Renal cortical epithelial cell (primary cell): ENCODE measurements at places on chromosomes 13 and 19.

- no peak for DNase-seq
Observed at GRCh38 chr13:44399074-44399473, 25.4 kb downstream of the SERP2 start.

DNA sequence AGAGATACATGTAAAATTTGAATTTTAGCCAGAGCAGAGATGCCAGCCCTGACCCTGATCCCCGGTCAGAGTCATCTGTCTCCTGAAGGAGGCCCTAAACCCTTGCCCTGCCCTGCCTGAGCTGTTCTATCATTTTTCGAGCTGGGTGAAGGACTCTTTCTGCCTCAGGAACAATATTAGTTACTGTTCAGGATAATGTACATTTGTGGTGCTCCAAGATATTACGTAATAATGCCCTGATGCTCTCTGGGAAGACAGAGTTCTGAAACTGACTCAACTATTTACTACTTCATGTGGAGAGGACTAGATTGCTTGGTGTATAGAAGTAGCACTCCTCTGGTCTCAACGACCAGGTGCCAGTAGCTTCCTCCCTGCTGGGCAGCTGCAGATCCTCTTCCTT is 37.9 kb upstream of the UBL3 start:
- no peak for DNase-seq

- no peak for DNase-seq
Observed at GRCh38 chr13:42617221-42617620, 43.3 kb downstream of the TNFSF11 start.

GRCh38 chr13:41590643-41591042 is 133.3 kb downstream of the RGCC start:
- peak; percentile 71 for DNase-seq

DNA sequence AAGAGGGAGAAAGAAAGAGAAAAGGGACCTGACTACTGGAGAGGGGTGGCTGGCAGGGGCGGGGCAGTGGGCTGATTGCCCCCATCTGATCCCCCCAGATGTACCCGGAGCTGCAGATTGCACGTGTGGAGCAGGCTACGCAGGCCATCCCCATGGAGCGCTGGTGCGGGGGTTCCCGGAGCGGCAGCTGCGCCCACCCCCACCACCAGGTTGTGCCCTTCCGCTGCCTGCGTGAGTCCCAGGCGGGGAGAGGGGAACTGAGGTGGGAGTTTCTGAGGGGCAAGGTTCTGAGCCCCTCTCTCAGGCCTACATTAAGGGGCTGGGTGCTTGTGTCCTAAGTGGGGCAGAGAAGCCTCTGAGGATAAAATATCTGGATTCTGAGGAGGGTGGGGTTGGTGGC is 2.4 kb downstream of the APLP1 start:
- no peak for DNase-seq

- DNase-seq: peak; percentile 80
Observed at GRCh38 chr13:45179428-45179827, 21.4 kb downstream of the KCTD4 start.

DNA sequence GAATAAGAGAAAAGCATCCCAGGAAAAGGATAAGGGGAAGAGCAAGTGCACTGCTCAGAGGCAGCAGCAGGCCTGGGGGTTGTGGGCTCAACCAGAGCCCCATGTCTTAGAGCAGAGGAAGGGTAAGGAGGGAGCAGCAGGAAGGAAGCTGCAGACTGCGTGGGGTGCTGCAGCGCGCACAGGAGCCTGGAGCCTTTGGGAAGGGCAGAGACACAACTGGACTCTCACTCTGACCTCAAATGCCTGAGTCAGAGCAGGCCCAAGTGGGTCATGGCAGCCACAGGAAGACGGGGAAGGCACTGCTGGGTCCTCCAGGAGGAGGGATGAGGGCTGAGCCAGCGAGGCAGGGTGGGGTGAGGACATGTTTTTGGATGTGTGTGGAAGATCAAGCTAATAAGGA is 31.6 kb downstream of the SIGLEC7 start:
- DNase-seq: no peak

DNA sequence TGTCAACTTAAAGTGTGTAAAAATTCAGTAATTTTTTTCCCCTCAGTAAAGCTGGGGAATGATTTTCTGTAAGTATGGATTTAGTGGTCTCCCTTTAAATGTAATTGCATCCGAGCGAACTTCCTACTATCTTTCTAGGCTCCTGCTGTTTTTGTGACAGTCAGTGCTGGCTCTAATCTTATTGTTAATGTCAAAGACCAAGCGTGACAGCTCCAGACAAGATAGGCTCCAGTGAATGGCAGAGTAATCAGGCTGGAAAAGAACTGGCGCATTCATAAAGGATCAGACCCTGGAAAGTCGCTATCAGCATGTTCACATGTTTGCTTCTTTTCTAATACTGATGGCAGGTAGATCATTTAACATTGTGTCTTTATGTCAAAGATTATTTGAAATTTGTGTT is 908.0 kb upstream of the ATXN8OS start:
- DNase-seq: no peak

DNA sequence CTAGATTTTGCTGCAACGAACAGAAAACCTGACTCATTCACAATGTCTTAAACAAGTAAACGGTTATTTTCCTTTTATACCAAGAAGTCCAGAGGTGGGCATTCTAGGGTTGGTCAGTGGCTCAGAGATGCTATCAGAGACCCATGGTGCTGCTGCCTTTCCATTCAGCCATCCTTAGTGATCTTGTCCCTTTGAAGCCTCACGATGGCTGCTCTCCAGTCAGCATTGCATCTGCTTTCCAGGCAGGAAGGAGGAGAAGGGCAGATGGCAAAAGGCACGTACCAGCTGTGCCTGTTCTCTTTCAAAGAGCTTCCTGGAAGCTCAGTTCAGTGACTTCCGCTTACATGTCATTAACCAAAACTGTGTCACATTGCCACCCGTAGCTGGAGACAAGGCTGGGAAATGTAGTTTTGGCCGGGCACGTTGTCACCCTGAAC is 30.1 kb downstream of the WDFY2 start:
- DNase-seq: peak; percentile 25

DNA sequence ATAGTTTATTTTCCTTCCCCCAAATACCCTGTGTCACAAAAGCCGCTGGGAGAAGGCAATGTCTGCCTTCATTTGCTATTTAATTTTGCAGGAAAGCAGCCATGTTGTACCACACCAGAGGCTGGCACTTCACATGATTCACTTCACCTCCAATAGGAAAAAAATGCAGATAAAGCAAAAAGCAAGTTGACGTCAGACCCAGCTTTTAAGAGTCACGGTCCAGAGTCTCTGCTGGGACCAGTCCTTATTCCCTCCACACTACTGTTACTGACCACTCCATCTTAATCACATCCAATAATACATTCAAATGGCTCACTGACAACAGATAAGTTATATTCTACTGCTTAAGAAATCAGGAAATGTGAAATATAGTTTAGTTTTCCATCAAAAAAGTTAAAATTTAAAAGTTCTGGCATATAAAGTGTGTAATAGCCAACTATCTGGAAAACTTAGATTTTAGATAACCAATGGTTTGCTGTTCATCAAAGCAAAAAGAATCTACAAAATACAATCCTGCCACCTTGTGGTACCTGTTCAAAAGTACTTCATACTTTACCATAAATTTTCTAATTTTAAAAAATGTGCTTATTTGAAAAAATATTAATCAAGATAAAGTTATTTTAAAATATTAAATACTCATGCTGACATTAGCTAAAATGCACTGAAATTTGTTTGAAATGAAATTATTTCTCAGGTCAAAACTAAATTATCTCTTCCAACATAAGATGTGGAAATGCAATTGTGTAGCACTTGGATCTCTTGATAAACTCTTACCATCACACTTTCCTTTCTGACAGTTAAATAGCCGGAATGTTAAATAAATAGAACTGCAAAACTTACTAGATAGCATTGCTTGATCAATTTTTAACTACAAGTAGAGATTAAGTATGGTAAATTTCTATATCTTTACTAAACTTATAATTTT is 97.3 kb downstream of the SERP2 start:
- DNase-seq: peak; percentile 72

DNA sequence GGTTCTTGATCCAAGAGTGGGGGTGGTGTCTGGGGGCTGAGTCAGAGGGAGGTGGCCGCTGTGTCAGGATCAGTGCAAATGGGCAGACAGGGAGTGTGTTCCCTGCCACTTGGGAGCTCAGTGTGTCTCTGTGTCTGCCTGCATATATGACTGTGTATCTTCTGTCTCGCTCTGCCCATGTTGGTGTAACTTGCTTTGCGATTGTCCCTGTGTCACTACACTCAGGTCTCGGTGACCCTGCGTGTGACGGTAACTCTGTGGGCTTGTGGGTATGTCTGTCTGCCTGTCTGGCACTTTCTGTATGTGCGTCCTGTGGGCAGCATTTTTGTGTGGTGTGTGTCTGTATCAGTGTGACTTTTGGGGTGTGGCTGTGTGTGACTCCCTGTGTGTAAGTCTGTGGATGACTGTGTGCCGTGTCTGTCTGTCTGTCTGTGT is 8.2 kb upstream of the ERFL start:
- DNase-seq: no peak

DNA sequence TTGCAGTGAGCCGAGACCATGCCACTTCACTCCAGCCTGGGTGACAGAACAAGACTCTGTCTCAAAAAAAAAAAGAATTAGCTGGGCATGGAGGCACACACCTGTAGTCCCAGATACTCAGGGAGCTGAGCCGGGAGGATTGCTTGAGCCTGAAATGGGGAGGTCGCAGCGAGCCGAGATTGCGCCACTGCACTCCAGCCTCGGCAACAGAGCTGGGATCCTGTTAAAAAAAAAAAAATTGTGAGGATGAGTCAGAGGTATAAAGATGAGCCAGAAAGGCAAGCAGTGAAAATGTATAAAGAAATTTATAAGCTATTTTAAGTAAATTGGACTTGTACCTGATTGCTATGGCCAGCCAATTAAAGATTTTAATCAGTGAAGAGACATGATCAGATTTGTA is 21.1 kb downstream of the KBTBD6 start:
- no peak for DNase-seq

DNA sequence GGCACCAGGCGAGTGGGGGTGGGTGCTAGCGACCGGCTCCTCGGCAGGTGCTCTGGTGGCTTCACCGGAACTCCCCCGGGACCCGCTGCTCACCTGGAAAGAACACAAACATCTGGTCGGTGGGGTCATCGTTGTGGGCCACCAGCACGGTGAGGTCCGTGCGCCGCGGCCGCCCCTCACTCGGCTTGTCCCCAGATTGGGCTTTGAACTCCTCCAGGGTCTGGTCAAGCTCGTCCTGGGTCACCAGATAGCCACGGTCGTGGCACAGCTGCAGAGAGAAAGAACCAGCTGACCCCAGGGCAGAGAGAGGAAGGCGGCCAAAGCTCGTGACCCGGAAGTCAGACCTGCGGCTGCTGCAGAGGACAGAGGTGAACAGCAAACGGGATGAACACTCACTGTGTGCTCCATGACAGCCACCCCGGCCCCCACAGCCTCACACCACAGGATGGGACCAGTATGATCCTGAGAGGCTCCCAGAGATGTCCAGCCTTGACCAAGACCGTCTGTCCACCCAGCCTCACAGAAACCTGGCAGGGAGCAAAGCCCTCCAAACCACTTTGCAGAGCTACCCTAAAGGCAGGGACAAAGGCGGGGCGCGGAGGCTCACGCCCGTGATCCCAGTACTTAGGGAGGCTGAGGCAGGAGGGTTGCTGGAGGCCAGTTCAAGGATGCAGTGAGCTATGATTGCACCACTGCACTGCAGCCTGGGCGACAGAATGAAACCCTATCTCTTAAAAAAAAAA is 1.2 kb downstream of the POLR2E start:
- DNase-seq: no peak

DNA sequence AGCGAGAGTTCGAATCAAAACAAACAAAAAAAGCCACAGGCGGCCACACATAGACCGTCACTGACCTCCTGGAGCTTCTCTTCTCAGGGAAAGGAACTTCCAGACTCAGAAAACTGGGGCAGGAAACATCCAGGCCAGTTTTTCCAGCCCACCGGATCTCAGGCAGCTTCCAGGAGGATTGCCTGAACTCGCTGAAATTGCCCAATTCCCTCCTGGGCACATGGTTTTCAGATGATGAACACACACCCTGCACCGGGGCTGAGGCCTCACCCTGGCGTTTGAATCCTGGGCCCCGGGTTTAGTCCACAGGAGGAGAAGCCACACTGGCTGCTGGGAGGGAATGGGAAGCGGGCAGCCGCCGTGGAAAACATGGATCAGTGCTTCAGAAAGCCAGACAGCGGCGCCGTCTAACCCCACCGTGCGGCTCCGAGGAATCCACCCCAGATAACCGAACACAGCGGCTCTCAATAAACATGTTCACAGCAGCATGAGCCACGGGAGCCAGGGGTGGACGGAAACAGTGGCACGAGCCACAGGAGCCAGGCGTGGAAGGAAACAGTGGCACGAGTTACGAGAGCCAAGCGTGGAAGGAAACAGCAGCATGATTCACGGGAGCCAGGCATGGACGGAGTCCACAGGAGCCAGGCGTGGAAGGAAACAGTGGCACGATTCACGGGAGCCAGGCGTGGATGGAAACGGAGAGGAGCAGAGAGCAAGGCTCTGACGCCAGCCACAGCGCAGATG is 18.2 kb upstream of the PTBP1 start:
- peak; percentile 95 for DNase-seq

DNA sequence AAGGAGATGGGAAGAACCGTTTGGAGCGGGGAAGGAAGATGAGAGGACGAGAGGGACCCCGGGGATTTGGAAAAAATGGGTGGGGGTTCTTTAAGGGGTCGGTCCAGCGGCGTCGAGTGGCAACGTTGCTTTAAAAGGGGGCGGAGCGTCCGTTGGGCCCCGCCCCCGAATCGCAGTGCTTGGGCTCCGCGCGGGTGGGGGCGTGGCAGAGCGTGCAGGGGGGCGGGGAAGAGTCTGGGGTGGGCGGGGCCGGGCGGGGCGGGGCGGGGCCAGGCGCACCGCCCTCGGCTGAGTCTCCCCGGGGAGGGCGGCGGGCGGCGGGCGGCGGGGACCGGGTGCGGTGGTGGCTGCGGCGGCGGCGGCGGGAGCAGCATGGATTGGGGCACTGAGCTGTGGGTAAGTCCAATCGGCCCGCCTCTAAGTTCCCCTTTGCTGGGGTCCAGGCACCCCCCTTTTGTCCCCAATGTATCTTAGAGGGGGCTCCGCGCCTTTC is at the start of gene TRIP10:
TRIP10 (plus strand) TSS at position 291 of the 493 bp plus-strand sequence; CDS start at position 373, 82 bp downstream.
- no peak for DNase-seq

DNA sequence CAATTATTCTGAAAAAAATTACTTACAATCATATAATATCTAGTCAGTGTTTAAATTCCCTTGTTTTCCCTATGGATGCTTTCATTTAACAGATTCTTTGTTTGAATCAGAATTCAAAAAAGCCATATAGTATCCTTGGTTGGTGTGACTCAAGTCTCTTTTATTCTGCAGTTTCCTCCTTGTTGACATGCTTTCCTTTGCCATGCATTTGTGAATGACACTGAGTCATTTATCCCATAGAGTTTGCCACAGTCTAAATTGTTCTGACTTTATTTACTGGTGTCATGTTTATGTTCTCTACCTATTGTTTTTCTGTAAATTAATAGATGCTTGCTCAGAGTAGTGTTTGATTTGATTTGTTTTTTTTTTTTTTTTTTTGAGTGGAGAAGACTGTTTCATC is 893.8 kb upstream of the SLC10A2 start:
- peak; percentile 41 for DNase-seq

DNA sequence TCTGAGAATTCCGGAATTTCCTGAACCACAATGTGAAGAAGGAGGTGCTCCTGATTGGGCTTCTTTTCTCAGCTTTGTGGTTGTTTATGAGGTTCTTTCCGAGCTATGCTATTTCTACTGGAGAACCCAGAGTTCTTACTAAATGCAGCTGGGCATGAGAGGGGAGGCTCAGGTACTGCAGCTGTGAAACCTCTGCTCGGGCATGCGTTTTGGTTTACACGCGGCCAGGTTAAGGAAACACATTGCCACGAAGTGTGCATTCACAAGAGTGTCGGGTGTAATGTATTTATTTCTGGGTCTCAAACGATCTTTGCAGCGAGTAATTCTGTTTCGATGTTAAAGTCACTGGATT is 661 bp upstream of the MIR17HG start:
- peak; percentile 29 for DNase-seq

- DNase-seq: peak; percentile 81
Observed at GRCh38 chr19:28710278-28710677, 502.7 kb downstream of the UQCRFS1 start.
